Muscle of arm (tissue), 14 donors: ENCODE measurements at places on chromosomes 2 and 18.

- no peak for DNase-seq
Measured at GRCh38 chr2:161414042-161415033, 1.8 kb upstream of the TBR1 start.

DNA sequence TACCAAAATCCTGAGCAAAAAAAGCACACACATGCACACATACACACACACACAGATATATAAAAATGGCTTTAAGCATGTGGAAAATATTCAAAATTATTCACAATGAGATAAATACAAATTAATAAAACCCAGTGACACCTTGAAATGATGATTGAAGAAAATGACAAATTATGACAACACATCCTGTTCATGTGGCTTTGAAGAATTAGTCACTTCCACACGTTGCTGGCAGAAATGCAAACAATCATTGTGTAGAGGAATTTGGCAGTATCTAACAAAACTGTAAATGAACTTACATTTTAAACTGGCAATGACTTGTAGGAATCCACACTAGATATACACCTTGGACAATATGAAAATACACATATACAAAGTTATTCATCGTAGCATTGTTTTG, 95.8 kb upstream of the RGPD4 start:
- no peak for DNase-seq

- no peak for DNase-seq
Measured at GRCh38 chr2:219286436-219287115, 7.4 kb downstream of the DNAJB2 start.

- no peak for DNase-seq
Measured at GRCh38 chr18:32776561-32776960, 3.7 kb upstream of the KLHL14 start.

- DNase-seq: no peak
Measured at GRCh38 chr2:115294999-115295398, 852.6 kb downstream of the DPP10 start.

DNA sequence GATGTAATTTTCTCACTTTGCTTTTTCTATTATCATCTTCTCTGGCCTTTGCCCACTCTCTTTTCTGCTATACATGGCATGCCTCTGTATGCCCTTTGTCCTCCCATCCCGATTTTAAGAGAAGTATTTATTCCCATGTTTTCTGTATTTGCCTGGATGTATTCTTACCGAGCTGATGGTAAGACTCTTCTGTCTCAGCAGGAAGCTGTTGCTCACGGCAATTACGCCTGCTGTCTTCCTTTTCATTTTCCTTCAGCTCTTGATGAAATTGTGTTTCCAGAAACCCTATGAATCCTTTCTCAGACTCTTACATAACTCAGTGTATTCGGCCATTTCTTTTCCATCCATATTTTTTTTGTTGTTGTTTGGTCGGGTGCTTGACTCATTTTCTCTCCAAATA, 121.6 kb downstream of the SP3 start:
- no peak for DNase-seq

- DNase-seq: no peak
Measured at GRCh38 chr2:98729652-98730051, 1.3 kb downstream of the MGAT4A start.

- DNase-seq: no peak
Measured at GRCh38 chr2:96291751-96292150, 13.6 kb downstream of the SNRNP200 start.

- DNase-seq: no peak
Measured at GRCh38 chr2:196479350-196479749, 160.2 kb upstream of the CCDC150 start.

GRCh38 chr2:9654452-9655100, 23.8 kb upstream of the YWHAQ start:
- no peak for DNase-seq

- no peak for DNase-seq
Measured at GRCh38 chr2:237437566-237437965, 23.6 kb upstream of the COL6A3 start.

- DNase-seq: no peak
Measured at GRCh38 chr2:227006189-227006897, 157.7 kb downstream of the COL4A4 start.

DNA sequence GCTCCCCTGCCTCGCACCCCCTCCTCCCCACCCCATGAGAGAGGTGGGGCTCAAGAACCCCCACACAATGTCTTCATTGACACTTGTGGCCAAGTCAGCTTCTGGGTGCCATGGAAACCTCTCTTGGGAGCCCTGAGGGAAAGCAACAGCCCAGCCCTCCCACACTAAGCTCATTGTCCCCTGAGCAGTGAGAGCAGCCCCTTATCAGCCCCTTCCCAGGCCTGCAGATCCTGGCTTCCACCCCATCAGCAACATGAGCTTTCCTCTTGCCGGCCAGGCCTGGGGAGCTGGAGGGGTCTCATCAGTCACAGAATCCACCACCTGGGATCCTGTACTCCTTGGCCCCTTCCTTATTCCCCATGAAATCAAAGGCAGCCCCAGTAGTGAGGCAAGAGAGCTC, 107.8 kb upstream of the ST3GAL5 start:
- no peak for DNase-seq

GRCh38 chr18:74748809-74749208, 151.1 kb downstream of the ZNF407 start:
- no peak for DNase-seq

GRCh38 chr2:624551-625347, 52.5 kb downstream of the TMEM18 start:
- no peak for DNase-seq

GRCh38 chr2:127425540-127426490, 7.6 kb downstream of the PROC start:
- no peak for DNase-seq

DNA sequence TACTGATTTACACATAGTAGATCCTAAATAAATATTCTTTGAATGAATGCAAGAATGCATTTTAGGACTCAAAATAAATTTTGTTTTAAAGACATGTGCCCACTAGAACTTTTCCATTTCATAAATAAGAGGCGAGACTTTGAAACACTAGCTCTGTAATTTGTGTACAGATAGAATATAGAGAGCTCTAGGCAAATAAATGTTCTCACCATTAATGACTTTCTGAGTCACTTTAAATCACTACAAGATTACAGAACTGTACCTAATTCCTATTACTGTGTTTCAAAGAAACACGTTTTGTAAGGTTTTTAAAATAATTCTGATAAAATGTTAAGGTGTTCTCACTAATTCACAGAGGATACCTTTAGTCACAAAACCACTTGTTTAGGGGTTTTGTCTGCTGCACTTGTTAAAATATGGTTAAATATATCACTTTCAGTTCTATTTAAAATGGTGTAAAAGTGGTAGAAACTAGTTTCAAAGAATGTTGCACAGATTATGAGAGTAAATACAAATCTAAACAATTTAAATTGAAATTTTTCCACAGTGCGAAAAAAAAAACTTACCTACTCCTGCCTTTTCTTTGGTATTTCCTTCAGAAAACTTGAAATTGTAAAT, 158.7 kb upstream of the ZC3H15 start:
- no peak for DNase-seq

- DNase-seq: no peak
Measured at GRCh38 chr2:158975271-158975921, 7.0 kb downstream of the TANC1 start.

GRCh38 chr2:205892665-205893259, 193.2 kb downstream of the INO80D start:
- DNase-seq: no peak

DNA sequence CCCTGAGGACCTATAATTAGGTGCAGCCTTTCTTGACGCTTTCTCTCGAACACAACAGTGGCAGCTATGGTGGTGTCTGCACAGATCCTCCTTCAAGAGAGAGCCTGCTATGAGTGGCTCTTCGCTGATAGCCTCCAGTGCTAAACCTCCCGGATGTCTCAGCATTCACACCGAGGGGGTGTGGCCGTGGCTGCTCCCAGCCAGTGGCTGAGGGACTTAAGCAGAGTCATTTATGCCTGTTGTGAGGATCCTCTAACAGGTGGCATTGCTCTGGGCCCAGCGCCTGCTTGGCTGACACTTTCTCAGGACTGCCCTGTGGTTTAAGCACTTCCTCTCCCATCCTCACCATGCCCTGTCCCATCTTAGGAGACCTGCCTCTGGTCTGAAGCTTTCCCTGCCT, 592.0 kb upstream of the LRRTM1 start:
- no peak for DNase-seq

DNA sequence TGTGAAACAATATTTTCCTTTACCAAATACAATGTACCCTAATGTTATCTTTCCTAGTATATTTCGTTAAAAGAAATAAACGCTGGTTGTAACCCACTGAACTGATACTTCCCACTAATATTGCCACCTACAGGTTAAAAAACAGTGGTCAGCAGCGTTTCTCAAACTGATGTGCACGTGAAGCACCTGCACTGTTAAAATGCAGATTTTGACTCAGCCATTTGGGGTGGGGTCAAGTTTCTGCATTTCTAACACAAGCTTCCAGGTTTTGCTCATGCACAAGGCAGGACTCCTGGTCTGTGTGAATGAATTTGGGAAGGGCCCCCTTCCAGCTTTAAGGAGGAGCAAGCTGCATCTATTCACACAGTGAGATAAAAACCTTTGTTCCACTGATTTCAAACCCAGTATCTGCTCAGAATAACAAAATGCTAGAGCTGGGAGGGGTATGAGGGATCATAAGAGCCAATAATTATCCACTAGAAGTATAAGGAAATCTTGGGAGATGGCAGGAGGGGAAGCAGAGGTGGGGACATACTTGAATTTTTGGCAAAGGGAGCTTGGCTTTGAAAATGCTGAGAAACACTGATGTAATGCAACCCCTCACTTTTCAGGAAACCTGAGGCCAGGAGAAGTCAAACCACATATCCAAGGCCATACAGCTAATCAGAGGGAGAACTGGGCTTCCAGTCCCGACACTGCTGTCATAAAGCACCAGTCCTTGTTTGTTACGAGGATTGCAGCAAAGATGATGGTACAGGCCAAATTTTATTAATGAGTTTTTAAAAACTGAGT, 116.2 kb downstream of the RBMS1 start:
- no peak for DNase-seq

DNA sequence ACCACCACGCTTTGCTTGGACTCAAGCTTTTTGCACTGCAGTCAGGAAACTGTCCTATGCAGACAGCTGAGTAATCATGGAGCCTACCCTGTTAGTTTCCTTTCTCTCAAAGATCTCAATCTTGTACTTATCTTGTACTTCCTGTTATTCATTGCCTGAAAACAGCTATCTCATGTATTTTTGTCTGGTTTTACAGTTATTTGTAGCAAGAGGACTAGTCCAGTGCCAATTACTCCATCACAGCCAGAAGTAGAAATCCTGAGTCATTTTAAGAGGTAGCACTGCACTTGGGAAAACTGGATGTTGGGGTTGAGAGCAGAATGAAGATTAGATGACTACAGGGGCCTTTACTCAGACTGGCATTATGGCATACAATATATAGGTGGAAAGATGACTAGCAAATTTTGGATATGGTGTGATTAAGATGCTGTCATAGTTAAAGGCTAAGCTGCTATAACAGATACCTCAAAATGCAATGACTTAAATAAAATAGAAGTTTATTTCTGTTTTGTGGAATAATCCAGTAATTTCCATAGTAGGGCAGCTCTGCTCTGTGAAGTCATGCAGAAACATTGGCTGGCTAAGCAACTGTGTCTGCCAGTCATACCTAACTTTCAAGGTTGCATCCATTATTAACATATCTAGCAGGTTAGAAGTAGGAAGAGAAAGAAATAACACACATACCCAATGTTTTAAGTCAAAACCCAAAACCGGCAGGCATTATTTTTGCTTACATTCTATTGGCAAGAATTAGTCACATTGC, 21.1 kb upstream of the CHMP3 start:
- no peak for DNase-seq

DNA sequence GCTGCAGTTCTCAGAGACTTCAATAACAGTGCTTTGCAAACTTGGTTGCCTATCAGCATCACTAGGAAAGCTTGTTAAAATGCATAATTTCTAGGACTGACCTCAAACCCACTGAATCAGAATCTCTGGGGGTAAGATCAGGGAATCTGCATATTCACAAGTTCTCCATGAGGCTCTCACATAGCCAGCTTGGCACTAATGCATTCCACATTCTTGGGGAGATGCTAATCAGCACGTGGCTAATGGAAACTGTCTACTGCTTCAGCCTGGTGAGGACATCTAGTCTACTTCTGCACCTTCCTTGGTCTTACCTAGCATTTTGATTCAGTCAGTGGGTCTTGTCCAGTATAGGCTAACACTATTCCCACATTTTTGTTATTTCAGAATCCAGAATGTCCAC, 56.3 kb downstream of the RBKS start:
- DNase-seq: no peak

DNA sequence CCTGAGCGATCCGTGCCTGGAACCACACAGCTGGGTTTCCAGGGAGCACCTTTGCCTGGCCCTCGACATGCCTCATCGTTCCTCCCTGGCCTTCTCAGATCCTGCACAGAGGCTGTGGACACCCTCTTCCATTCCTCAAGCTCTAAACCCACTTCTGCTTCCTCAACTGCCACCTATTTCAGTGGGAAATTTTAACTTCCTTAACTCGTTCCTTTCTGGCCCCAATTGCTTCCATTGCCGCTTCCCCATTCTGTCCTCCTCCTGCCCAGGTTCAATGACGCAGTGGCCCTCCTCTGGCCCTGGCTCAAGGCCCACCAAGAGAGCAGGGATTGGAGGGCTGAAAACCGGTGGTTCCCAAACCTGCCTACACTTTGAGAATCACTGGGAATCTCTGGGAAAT, 4.8 kb upstream of the B3GNT7 start:
- DNase-seq: no peak

GRCh38 chr18:32422978-32423740, 47.5 kb downstream of the GAREM1 start:
- no peak for DNase-seq

GRCh38 chr2:16739778-16740581, 74.3 kb upstream of the CYRIA start:
- no peak for DNase-seq

GRCh38 chr2:219947575-219947974, 320.1 kb downstream of the SLC4A3 start:
- no peak for DNase-seq

- DNase-seq: peak; percentile 25
Measured at GRCh38 chr2:37671009-37671815, at the start of gene CDC42EP3. Gene CDC42EP3, minus strand, starts transcription at chr2:37671642. Its CDS starts 25,055 bp downstream, at chr2:37646587.

GRCh38 chr2:145112467-145112866, 592.5 kb upstream of the ZEB2 start:
- no peak for DNase-seq

- no peak for DNase-seq
Measured at GRCh38 chr2:26432859-26433258, 31.1 kb downstream of the DRC1 start.
